HT1080 (cell line): ENCODE measurements at places on chromosomes 7 and 10.

DNA sequence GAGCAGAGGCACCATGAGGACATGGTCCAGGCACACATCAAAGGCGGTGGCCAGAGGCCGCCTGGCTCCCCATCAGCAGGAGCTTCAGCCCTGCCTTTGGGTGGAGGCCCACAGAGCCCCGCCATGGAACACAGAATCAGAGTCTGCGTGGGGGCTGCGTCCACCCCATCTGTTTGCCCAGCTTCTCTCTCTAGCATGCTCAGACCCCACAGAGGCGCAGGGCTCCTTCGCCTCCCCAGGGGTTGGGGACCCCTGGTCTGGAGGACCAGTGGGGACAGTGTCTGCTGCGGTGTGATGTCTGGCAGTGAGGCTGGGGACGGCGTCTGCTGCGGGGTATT lies 321.9 kb downstream of the PTPRN2 start:
- no peak for DNase-seq

DNA sequence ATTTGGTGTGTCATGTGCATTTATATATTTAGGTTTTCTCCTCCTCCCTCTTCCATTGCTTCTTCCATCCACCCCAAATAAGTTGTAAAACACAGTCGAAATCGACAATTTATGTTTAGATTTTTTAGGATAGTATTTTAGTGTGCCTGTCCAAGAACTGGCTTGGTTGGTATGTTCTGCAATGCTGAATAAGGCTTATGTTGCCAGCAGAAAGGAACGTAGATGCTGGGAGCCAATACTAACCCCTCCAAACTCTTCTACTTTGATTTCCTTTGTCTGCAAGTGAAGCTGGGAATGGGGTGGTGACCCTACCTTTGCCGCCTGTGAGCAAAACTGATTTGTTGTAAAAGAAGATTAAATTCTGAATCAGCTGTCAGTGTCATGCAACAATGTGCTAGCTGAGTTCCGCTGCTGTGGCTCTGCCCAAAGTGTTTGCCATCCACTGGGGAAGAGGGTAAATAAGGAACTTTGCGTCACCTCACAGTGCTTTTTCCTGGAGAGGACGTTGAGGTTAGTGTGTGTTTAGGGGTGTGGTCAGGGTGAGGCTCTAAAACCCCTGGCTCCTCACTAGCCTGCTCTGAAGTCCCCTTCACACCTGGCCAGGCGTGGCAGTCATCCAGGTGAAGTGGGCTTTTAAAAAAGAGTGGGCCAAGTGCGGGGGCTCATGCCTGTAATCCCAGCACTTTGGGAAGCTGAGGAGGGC lies 44.4 kb downstream of the TACC2 start:
- DNase-seq, result no peak

- DNase-seq, result no peak
Observed at GRCh38 chr10:63071145-63071544, 62.0 kb upstream of the NRBF2 start.

DNA sequence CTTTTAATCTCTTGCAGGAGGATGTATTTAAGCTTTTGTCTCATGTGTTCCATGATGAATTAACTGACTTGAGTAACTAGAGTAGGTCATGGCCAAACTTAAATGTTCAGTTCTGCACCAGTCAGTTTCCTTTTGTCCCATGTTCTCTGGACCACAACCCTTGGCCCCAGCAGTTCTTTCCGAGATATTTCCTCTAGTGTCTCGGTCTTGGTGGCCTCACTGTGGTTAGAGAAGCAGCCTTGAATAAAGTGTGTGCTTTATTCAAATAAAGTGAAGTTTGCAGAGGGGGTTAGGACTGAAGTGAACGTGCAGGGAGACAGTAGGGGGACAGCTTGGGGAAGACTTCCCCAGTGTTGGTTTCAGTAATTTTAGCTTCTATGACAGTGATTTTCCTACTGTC lies 9.3 kb downstream of the ZNF212 start:
- no peak for DNase-seq

GRCh38 chr10:125473143-125473793 lies 209.7 kb downstream of the TEX36 start:
- DNase-seq, result no peak

DNA sequence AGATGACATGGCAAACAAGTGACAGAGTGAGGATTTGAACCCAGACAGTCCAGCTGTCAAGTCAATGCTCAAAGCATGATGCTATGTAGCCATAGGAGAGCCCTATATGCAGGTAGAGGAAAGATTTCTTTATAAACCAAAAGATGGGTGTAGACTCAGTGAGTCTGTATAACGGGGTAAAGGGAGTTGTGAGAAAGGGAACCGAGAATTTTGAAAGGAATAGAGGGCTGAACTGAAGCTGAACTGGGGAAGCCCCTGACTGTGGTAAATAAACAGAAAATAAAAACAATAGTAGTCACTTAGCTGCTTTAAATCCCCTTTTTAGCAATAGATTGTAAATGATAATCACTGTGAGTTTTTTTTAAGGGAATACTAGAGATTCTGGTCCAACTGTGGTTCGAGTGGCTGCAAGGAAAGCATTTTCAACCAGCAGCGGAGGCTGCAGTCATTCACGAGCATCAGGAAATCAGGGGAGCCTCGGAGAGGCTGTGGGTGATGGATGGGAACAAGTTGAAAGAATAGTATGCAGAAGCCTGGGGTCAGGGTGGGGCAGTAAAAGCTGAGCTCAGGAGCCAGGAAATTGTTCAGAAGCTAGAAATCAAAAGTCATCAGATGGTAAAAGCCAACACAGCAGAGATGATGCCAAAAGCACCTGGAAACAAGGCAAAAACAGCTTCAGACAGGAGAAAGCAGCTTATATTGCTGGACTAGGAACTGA lies 393.5 kb downstream of the GFRA1 start:
- no peak for DNase-seq

DNA sequence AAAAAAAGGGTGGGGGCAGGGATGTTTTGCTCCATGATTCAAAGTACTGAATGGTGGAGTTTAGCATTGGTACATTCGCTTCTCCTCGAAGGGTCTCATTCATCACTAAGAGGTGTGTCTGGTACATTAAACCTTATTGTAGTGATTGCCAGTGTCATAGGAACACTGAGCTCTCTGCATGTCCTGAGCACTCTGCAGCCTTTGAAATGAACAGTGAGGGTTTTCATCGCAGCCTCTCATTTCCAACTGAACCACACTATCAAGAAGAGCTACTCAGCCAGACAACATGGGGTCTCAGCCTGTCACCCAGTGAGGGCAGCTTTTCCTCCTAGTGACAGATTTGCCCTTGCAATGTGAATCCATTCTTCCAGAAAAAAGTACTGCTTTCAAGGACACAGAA lies 7.6 kb upstream of the DEPP1 start:
- DNase-seq, result no peak
